M059J (cell line): ENCODE measurements at places on chromosomes 1 and 21.

DNA sequence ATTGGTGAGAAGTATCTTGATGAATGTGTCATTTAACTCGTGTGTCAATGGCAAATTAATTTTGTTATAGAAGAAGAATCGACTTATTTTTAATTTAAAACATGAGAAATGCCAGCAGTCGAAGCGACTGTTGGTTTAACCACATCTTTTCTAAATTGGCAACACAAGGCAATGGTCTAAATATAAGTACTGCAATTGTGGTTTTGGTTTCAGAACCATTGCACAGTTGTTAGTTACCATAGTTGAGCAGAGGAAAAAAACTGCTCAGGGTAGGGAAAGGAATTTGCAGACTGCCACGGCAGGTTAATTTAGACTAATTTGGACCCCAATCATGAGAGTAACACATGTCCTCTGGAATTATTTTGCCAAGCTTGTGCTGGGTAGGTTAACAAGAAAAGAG, 185.6 kb upstream of the RUNX1 start:
- peak; percentile 81 for DNase-seq

DNA sequence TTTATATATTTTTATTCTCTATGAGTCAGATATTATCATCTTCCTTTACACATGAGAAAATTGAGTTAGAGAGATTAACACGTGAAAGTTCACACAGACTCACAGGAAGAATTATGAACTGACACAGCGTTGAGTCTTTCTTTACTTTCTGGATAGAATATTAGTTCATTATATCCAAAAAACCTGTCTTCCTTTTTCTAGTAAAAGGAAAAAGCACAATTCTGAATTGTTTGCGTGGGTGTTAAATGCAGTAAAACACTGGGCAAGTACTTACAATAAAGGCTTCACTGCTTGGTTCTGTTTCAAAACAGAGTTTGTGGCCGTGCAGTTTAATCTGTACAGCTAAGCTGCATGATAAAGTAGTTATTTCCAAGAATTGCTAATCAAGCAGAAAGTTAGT, 10.8 kb downstream of the MAGI3 start:
- DNase-seq: no peak

- peak; percentile 63 for DNase-seq
These were observed 37.2 kb downstream of the WNT4 start for GRCh38 chr1:22105611-22106207.

GRCh38 chr1:54882519-54882918, 4.5 kb downstream of the DHCR24 start:
- peak; percentile 60 for DNase-seq

DNA sequence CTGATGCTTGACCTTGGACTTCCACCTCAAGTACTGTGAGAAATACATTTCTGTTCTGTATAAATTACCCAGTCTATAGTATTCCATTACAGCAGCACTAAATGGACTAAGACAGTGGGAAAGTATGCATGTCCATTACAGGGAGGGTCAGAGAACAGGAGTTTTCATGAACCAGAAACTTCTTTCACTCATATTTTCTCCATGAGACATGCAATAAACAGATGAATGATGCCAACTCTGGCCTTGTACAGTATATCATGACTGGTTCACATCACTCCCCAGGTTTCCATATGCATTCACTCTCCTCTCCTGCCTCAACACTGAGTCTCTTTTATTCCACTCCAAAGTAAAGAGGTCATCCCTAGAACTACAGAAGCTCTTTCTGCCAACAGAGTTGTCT, 4.5 kb upstream of the IFI16 start:
- DNase-seq: no peak

- peak; percentile 67 for DNase-seq
These were observed 2.4 kb upstream of the TARS2 start for GRCh38 chr1:150484861-150485260.

- DNase-seq: no peak
These were observed 375.6 kb downstream of the BRINP2 start for GRCh38 chr1:177546346-177546745.

- DNase-seq: peak; percentile 82
These were observed 2.5 kb upstream of the PADI6 start for GRCh38 chr1:17369466-17369865.

- peak; percentile 78 for DNase-seq
These were observed 65.9 kb downstream of the NDUFS5 start for GRCh38 chr1:39091845-39092645.

- DNase-seq: peak; percentile 18
These were observed 10.4 kb downstream of the KYAT3 start for GRCh38 chr1:88982055-88982454.

DNA sequence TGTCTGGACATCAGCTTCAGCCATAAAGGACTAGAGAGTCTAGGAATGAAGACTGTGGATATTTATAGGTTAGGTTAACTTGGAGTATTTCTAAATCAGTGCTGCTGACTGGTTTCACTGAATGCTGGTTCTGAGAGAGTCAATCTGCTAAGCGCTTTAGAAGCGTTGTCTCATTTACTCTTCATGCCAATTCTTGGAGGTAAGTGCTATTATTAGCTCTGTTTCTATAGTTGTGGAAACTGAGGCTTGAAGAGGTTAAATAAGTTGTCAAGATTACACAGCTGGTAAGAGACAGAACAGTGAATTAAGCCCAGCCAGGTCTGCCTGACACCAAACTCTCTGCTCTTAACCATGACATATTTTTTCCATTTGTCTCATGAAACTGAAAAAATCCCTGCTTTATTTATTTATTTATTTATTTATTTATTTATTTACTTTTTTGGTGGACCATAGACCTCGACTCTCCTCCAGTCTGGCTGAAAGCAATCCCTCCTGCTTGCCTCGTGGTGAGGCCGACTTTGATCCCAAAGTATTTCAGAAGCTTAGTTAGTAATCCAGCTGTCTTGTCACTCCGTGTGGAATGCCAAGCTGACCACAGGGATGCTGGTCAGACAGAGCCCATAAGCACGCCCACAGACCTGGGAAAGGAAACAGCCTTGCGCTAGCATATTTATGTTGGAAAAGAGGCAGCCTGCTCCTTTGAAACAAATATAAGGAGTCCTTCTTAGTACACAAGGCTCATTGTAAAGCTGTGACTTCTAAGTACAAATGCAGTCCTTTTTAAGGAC, 16.9 kb downstream of the NTMT2 start:
- DNase-seq: peak; percentile 85

DNA sequence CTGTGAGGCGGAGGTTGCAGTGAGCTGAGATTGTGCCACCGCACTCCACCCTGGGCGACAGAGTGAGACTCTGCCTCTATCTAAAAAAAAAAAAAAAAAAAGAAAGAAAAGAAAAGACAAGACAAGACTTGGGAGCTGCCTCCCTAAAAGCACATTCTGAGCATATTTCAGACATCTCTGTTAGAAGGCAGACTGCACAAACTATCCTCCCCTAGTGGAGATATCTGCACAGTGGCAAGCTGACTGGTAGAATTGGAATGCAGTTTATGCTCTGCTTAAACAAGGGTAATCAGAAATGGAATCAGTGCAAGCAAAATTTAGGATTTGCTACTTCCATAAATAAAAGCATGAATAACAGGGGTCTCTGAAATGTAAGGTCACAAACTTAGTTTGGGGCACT, 31.8 kb downstream of the GNG4 start:
- peak; percentile 41 for DNase-seq

- DNase-seq: no peak
These were observed 7.0 kb downstream of the FOXD2 start for GRCh38 chr1:47444562-47445465.

GRCh38 chr1:4778056-4778455, 123.6 kb downstream of the AJAP1 start:
- DNase-seq: peak; percentile 11

DNA sequence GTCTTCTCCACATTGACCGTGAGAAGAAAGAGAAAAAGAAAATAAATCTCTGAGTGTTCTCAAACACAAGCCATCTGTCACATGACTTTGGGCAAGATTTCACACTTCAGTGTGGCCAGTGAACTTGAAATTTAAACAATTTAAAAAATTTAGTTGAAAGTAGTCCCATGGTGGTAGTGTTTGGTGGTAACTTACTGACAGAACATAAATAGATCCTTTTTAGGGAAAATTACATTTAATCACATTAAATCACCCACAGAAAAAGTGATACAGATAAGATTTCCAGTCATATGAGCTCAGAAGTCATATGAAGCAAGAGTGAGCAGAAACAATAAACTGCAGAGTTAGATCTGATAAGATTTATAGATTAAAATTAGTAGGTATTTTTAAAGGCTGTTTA, 31.9 kb upstream of the SGIP1 start:
- DNase-seq: no peak
